ENCODE measurements at places on chromosomes 16 and 17.

- DNase-seq: no peak
Measured at GRCh38 chr17:75917141-75917916, 12.6 kb upstream of the MRPL38 start.

GRCh38 chr16:27098366-27099049 lies 31.8 kb downstream of the C16orf82 start:
- no peak for DNase-seq

- no peak for DNase-seq
Measured at GRCh38 chr16:53518550-53519416, 15.8 kb upstream of the AKTIP start.

DNA sequence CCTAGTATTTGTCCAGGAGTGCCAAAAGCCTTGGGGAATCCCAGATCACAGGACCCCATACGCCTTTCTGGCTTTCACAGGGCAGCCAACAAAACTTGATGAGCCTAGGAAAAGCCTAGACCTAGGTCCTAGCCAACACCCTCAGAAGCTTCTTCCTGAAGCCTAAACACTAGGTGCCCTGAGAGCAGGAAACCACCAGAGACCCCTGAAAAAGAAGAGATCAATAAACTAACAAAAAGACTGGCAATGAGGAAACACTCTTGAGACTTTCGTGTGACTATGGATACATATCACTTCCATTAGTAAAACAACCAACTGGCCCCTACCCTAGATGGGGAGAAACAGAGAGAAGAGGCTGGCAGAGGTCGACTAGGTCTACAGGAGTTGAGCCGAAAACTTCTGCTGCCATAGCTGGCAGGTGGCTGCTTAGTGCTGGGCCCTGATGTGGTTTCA lies 1.2 kb downstream of the ORMDL3 start:
- DNase-seq: no peak

GRCh38 chr16:15538507-15538906 lies 104.1 kb downstream of the BMERB1 start:
- DNase-seq: no peak

GRCh38 chr17:63523253-63523855 lies at the start of gene KCNH6:
TSS of gene KCNH6 (plus strand) at chr17:63523358. CDS start at chr17:63523414, 56 bp downstream.
- no peak for DNase-seq

GRCh38 chr17:2343421-2343820 lies 6.1 kb downstream of the SGSM2 start:
- DNase-seq: peak; percentile 71

DNA sequence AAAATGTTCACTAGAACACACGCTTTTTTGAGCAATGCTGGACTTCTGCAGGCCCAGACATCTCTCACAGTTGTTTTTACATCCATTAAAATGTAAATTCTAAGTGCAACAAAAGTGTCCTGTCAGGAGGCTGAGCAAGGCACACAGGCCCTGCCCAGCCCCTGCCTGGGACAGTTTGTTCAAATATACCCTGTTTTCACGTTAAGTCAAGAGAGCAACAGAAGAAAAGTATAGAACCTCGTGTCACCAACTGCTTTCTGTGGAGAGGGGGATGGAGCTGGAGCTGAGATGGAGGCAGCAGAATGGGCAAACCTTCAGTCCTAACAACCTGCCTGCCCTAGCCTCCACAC lies 4.3 kb upstream of the HOXB2 start:
- no peak for DNase-seq

DNA sequence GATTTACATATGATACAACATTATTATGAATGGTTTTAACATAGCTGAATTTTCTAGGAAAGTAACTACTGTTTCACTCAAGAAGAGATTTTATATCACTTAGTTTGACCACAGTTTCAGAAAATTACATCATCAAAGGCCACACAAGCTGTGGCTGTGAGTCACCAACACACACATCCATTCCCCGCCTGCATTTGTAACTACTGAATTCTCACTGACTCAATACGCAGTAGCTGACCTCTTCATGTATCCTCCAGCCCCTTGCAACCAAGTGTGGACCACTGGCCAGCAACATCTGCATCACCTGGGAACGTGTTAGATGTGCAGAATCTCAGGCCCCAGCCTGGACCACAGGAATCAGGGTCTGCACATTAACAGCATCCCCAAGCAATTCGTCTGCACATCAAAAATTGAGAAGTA lies 197.6 kb downstream of the XYLT1 start:
- DNase-seq: no peak

GRCh38 chr17:79252886-79253285 lies 178.3 kb downstream of the ENGASE start:
- peak; percentile 25 for DNase-seq

DNA sequence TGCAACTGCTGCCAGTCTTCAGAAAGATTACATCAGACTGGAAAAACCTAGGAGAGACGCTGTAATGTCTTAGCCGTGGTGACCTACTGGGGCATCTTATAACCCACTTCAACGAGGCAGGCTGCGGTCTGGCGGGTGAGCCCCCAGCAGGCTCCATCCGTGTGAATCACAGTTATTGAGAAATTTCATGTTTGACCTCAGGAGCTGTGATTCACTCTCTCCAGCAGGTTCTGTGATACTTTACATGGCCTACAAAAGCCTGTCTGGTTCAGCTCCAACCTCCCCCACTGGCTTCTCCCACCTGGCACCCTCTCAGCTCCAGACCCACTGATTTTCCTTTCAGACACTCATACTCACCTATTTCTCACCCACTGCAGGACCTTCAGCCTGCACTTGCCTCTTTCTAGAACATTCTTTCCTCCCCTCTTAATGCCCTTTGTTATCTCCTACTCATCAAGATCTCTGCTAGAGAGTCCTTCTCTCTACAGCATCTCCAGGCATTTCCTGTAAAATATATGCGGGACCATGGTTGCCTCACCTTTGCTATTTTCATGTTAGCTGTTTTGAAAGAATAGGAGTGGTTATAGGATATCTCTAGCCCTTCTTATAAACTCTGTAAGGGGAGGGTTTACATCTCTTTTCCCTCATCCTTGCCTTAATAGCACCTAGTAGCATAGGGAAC lies 227.9 kb downstream of the MAF start:
- DNase-seq: no peak

DNA sequence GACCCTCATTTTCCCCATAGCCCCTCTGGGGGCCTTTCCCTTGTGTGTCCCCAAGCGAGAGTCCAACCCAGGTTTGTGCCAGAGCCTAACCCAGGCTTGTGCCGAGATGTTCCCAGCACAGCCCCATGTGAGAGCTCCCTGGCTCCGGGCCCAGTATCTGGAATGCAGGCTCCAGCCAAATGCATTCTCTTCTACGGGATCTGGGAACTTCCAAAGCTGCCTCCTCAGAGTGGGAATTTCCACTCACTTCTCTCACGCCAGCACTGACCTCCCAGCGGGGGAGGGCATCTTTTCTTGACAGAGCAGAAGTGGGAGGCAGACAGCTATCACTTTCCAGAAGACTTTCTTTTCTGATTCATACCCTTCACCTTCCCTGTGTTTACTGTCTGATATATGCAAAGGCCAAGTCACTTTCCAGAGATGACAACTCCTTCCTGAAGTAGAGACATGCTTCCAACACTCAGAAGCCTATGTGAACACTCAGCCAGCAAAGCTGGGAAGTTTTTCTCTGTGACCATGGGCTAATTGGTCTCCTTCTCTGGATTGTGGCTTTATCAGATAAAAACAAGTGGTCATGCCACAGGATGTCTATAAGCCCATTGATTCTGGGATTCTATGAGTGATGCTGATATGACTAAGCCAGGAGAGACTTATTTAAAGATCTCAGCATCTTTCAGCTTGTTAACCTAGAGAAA lies 2.5 kb upstream of the CCL2 start:
- DNase-seq: no peak

DNA sequence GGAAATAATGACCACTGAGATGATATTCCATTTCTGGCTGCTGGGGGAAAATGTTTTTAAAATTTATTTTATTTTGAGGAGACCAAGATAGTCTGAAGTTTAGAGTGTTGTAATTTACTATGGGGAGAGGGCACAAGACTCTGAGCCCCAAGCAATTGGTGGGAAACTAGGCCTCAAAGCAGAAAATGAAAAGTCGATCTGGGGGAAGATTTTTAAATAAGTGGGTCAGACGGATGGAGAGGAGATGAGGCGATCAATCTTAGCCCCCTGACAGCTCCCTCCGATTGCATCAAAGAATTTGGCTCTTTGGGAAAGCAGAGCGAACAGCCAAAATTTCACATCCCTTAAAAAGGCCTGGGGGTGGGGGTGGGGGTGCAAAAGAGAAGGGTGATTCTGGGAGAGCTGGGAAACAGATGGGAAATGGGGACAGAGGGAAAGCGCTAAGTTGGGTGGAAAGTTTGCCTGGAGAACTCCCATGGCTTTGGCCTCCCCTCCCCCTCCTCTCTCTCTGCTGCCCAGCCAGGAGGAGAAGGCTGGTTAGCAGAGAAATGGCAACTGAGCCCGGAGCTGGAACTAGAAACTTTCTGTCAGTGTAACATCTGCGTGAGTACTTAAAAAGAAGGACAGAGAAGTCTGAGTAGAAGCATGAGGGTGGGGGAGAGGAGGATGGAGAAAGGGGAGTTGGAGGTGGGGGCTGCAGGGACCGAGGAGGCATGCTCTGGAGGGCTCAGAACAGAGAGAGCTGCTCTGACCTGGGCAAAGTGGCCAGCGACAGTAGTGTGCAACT lies 1.4 kb upstream of the HOXB2 start:
- no peak for DNase-seq

DNA sequence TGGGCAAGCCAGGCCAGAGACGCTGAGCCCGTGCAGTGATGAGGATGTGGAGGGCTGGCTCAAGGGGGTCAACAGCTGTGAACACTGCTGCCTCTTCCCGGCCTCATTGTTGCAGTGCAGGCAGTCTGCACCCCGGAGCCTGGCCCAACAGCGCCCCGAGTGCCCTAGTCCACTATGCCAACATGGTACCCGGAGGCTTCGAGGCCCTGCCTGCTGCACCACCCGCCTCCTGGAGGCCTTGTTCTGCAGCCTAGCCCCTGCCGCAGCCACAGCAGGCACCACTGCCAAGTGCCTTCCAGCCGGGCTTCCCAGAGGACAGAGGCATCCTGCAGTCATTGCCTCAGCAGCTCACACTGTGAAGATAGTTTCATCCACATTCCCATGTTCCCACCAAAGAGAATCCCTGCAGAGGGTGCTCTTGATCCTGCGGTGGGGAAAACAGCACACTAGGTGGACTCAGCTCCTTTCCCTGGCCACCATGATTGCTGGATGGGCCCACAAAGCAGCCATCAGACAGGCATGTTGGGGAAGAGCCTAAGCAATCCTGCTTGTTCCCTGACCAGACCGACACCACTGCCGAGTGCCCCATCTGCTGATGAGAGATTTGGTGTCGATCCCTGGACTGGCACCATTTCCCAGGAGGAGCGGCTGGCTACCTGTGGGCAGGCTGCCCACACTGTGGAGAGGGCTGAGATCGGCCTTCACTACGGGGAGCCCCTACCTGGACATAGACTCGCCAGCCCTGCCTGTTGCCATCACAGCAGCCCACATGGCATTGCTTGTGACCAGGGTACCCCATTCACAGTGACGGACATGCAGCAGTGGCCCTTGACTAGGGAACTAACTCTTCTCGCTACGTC lies 44.9 kb downstream of the USP22 start:
- DNase-seq: no peak
